ENCODE measurements at places on chromosomes 13 and 19.

DNA sequence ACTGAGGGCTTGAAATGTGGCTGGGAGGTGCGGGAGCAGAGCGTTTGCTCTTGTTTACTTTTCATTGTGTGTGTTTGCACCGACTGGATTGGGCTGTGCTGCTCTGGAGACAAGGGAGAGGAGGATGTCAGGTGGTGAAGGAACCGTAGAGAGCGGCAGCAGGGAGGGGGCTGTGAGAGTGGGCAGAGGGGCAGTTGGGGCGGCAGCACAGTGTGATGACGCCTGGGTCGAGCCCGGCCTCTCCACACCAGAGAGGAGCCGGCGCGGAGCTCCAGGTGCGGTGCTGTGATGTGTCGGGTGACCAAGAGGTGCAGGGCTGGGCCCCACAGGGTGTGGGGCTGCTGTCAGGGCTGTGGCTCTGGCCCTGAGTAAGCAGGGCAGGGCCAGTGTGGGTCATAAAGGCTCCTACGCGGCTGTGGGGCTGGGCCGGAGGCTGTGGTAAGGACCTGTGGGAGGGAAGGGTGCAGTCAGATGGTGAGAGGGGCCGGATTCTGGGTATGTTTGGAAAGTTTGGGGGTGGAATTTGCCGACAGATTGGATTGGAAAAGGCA is 10.5 kb downstream of the NAXD start:
- DNase-seq, result no peak

DNA sequence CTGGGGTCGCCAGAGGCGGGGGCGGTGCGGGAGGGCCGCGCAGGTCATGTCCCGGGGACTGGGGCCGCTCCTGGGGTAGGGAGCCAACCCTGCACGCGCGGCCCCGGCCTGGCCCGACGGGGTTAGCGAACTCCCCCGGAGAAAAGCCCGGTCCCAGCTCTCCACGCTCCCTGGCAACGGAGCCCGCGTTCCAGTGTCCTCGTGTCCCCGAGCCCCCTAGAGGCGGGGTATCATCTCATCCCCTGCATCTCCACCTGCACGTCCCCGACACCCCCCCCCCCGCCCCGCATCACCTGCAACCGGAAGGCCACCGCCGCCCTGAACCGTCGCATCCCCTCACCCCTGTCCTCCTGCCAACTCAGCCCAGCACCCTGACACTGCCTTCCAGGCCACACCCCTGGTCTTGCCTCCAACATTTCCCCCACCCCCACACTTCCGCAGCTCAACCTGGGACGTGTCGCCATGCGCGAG is 2.7 kb downstream of the WDR88 start:
- DNase-seq, result peak; percentile 64

DNA sequence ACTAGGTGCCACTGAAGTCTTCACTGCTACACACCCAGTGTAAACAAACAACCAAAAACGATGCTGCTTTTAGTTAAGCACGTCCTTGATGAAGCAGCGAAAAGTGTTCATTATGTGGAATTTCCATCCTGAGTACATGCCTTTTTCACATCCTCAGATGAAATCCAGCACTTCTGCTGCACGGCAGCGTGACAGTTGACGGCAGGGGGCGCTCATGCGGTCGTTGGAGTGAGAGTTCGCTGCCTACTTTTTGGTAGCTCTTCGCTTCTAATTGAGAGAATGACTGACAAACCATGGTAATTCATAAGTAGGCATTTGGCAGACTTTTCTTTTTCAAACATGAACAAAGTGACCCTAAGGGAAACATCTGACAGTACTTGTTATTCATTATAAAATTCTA is 1124.9 kb downstream of the EFNB2 start:
- peak; percentile 43 for DNase-seq

DNA sequence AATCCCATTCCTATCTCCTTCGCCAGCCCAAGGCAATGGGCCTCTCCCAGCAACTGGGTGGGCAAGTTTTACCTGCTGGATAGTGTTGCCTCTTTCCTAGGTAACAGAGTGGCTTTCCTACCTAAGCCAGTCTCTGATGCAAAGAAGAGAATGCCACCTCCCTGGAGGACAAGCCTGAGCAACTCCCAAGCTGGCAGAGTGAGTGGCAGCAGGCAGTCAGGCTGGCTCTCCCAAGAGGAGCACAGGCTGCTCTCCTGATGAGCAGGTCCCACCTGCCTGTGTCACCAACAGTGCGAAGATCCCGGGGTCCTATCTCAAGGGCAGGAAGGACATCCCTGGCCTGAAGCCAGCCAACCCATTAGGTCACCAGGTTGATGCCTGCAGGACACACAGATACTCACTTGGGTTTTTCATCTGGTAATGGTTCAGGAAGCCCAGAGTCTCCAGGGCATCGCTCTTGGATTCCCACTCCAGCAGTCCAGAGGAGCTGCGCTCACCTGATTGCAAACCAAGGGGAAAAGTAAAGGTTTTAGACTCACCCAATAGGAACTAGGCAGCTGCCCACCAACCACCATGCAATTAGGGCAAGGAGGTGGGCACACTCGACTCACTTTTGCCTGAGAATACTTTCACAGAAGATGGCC is 5.5 kb upstream of the ECH1 start:
- no peak for DNase-seq

DNA sequence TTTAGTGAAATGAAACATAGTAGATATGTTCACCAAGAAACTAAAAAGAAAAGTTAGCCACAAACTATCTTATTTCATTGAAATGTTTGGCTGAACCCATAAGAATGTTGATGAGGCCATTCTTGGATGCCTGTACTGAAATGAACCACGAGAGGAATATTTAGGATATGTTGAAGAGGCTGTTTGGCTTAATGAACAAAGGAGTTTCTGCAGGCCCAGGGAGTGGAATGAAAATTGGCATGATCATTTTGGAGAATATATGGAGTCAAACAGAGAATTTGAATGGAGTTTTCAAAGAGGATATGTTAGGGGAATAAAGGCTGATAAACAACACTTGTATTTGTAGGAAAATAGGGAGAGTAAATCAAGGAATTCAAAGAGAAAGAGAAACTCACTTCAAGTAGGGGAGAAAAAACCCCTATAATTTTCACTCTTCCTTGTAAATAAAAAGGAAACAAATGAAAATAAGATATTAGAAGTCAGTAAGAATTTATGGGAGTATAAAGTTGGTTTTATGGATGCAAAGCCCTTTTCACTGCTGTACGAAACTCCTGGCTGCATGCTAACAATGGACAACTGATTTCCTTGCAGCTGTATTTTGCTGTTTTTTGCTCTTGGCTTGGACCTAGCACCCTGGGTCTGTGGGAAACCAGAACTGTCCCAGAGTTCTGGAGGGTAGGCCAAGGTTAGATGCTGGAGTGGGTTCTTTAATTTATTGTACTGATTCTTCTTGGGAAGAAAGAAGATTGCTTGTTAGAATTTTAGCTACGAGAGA is 36.5 kb downstream of the KL start:
- no peak for DNase-seq

- no peak for DNase-seq
Observed at GRCh38 chr13:32047793-32048192, 16.2 kb downstream of the FRY start.

DNA sequence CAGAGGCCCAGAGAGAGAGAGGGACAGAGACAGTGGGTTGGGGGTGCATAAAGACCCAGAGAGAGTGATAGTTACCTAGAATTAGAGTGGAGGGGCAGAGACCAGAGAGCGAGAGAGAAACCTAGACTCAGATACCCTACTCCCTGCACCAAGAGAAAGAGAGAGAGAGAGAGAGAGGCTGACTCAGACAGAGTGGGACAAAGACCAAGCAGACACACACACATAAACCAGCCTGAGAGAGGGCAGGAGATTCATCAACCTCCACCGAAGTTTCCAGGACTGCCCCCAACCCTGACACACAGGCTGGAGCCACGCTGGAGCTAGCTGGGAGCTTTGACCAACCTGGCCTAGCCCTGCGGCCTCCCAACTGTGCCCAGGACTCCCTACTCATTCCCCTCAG is 12.9 kb downstream of the SYT3 start:
- no peak for DNase-seq

DNA sequence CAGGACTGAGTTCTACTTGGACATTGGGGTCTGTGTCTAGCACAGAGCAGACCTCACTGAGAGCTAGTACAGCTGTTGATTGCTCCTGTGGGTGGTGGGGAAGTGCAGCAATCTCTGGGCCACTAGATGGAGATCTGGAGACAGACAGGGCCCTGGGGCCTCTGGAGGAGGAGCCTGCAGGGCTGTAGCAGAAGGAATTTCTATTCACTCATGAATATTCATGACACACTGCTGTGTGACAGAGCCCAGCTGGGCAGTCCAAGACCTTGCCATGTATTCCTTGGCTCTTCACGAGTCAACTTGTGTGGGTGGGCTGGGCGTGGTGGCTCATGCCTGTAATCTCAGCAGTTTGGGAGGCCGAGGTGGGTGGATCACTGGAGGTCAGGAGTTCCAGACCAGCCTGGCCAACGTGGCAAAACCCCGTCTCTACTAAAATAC is 37.5 kb downstream of the SUGP2 start:
- DNase-seq, result no peak

DNA sequence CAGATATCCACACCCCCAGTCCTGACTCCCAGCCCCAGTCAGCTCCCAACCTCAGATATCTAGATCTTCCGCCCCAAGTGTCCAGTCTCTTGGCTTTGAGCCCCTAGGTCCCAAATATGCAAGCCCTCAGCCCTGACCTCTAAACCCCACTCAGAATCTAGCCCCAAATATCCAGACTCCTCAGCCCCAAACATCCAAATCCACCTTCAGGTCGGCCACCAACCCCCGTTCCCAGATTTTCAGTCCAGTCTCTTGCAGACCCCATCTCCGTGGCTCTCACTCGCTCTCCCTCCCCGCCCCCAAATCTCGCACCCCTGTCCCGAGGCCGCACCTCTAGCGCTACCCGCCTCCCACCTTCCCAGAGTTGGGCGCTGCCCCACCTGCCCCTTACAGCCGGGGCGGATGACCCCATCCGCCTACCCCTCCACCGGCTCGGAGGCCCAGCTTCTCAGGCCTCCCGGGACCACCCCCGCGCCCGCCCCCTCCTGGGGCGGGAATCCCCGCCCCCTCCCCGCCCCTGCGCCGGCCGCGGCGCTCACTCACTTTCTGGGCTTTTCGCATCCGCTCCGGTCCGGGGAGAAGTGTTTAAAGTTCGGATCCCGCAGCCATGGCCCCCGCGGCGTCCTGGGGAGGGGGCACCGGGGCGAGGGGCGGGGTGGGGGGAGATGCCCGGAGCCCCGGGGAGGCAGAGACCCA is 604 bp downstream of the ERFL start:
- no peak for DNase-seq

GRCh38 chr13:28406733-28407266 is 88.1 kb downstream of the FLT1 start:
- no peak for DNase-seq

- DNase-seq, result no peak
Observed at GRCh38 chr19:1914826-1915341, 9.7 kb downstream of the ADAT3 start.

DNA sequence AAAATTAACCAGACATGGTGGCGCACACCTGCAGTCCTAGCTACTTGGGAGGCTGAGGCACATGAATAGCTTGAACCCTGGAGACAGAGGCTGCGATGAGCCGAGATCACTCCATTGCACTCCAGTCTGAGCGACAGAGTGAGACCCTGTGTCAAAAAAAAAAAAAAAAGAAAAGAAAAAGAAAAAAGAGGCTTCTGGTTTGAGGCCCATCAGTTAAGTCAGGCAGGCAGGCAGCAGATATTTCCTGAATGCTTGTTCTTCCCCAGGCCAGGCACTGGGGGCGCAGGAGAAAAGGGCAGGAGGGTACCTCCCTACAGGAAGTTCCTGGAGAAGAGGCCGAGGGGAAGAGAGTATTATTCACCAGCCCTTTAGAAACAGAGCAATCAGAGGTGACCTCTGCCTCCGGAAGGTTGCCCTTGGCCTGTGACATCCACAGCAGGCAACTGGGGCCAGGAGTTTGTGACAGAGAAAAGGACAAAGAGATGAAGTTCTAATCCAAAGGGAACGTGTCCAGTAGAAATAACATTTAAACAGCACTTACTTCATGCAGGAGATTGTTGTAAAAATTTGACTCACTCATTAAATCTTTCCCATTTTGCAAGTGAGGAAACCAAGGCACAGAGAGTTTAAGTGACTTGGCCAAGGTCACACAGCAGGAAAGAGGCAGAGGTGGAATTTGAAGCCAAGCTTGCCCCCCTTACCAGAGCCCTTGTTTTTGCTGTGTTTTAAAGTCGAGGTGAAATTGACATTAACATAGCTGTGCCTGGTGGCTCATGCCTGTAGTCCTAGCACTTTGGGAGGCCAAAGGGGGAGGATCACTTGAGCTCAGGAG is 4.3 kb upstream of the RLN3 start:
- DNase-seq, result peak; percentile 42
